Mesenteric fat pad (tissue), 1 donor: ENCODE measurements at places on chromosomes 1 and 21. TPM values are rescaled to one million over a fixed set of nuclear protein-coding genes. Genes with fewer than 3 reads are reported as not detected.

DNA sequence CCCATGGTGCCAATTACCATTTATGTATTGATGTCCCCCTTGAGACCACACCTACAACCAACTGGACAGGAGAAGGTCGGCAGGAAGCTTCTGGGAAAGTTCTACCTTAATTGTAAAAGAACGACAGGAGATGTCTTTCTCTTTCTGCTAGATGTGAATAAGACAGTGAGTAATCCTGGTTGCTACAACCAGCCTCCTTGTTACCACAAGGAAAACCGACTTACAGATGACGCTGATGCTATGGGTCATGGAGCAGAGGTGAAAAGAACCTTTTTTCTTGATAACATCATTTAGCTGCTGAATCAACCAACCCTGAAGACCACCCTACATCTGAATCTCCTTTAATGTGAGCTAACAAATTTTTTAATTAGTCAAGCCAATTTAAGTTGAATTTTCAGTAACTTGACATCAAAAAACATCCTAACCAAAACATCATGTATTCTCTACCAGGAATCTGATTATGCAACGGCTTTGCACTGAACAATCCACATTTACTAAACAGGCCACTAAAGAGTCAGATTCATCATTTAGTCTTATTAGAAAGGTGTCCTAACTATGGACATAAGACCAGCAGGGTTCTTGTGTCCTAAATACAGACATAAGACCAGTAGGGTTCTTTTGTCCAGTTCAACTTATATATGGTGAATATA is 23.0 kb downstream of the RGS2 start:
- DNase-seq = no peak

- no peak for DNase-seq
Observed at GRCh38 chr1:234069760-234070159, 165.3 kb downstream of the SLC35F3 start.

DNA sequence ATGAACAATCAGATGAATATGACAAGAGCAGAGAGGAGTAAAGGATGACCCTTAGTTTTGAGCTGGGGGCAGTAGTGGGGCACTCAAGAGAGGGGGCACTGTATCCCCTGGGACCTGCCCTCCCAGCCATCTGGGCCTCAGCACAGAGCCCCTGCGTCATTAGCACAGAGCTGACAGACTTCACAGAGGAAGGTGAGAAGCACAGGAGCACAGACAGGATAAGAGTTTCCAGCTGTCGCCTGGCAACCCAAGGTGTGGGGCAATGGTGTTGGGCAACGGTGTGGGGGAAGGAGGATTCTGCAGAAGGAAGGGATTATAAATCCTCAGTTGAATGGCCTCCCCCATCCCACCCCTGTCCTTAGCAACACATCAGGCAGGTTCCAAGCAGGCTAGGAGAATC is 30.2 kb downstream of the RAB3B start:
- DNase-seq = no peak

GRCh38 chr1:11960276-11960675 is 20.0 kb upstream of the MFN2 start:
- DNase-seq = no peak

DNA sequence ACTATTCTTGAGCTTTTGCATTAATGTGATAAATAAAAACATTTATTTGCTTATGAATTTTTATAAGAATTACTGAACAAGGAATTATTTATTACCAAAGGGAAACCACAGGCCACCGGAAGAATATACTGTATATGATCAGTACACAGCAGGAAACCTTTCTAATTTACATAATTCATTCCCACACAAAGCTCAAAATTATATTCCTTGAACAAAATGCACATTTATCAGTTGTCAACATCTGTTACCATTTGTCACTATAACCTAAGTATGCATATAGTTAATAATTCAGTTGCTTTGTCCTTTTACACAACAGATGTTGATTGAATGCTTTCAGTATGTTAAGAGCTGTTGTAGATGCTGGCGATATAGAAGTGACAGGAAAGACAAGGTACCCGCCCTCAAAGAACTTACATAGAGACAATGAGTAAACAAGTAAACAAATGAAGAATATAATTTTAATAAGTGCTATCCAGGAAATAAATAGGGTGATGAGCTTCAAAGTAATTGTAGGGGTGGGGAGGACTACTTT is 27.2 kb downstream of the VPS45 start:
- no peak for DNase-seq

- DNase-seq = no peak
Observed at GRCh38 chr1:147648933-147649332, 21.4 kb downstream of the ACP6 start.

ACTN2 gene
- total RNA-seq = 0.71 TPM

- no peak for DNase-seq
Observed at GRCh38 chr1:201752333-201752732, 76.6 kb upstream of the IPO9 start.

GRCh38 chr1:227791425-227792143 is 23.9 kb upstream of the PRSS38 start:
- no peak for DNase-seq

ERVH48-1 gene
- not detected for total RNA-seq

GRCh38 chr1:200015811-200016210 is 11.7 kb upstream of the NR5A2 start:
- DNase-seq = no peak

DNA sequence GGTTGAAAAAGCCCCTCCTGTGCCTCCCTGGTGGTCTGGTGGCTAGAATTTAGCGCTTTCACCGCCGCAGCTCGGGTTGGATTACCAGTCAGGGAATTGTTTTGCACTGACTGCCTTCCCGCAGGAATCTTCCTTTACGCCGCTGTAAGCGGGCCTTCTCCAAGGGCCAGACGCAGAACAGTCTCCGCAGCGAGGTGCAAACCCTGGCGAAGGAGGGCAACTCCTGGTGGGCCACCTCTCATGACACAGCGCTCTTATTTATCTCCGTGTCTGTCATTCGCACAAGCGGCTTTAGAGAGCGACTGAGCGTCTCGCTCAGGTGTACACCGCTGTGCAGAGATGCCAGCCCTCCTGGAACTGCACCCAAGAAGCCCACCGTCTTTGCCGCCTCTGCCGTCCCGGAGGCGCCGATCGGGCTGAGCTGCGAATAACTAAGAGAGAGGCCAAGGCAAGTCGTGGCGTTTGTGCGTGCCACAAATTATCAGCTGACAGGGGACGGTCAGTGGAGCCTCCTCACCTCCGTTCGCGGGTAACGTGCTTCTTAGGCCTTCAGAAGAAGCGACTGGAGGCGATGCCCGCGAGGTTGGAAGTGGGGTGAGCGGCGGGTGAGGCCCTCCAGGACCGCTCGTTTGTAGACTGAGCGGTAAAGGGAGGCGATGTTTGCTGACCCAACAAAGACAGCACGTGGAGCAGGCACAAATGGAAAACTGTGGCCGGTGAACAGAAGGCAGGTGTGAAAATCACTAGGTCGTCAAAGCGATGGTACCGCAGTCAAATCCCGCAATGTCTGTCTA is 93.5 kb downstream of the PRKAB2 start:
- no peak for DNase-seq

GRCh38 chr1:84298328-84298683 is 3.2 kb upstream of the SAMD13 start:
- DNase-seq = no peak

NLRP3 gene
- total RNA-seq = 11.5 TPM

- no peak for DNase-seq
Observed at GRCh38 chr1:108503062-108503733, 53.1 kb downstream of the NBPF6 start.

MIS18A gene
- 5.4 TPM for total RNA-seq

- no peak for DNase-seq
Observed at GRCh38 chr21:46424039-46424591, 34.6 kb upstream of the DIP2A start.

DNA sequence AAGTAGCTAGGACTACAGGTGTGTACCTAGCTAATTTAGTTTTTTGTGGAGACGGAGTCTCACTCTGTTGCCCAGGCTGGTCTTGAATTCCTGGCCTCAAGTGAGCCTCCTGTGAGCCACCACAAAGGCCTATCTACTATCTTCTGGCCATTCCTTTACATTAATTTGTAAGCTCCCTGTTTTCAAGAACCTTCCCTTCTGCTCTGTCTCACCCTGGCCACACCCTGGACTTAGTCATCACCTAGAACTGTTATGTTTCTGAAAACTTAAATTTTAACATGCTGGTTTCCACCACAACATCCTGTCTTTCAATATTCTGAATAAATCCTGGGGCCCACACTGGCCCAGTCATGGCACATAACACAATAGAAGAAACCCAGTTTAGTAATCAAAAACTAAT is 4.9 kb upstream of the B4GALT3 start:
- DNase-seq = no peak

- DNase-seq = no peak
Observed at GRCh38 chr1:85756864-85757263, 48.6 kb upstream of the ZNHIT6 start.

TMEM240 gene
- total RNA-seq = 1.4 TPM

GRCh38 chr21:29991624-29992023 is 51.8 kb upstream of the GRIK1 start:
- DNase-seq = no peak

CCDC190 gene
- not detected for total RNA-seq

DNA sequence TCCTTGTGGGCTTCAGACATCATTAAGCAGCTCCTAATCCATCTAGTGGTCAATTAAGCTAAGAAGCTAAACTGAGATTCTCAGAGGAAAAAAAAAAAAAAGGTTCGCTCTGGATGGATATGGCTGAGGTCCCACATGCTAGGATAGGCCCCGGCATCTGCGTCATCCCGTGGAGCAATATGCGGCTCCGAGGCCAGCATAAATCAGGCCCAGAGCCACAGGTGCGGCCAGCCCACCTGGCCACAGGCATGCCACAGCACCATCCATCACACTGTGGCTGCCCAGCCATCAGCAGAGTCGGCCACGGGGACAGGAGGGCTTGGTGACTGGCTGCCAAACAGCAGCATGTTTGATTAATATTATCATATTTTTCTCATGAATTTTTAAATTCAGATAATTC is 106.9 kb upstream of the TIAM1 start:
- no peak for DNase-seq

RHCE gene
- not detected for total RNA-seq

SKI gene
- 101 TPM for total RNA-seq

GRCh38 chr1:31510304-31510703 is 66.0 kb upstream of the TINAGL1 start:
- no peak for DNase-seq

DNA sequence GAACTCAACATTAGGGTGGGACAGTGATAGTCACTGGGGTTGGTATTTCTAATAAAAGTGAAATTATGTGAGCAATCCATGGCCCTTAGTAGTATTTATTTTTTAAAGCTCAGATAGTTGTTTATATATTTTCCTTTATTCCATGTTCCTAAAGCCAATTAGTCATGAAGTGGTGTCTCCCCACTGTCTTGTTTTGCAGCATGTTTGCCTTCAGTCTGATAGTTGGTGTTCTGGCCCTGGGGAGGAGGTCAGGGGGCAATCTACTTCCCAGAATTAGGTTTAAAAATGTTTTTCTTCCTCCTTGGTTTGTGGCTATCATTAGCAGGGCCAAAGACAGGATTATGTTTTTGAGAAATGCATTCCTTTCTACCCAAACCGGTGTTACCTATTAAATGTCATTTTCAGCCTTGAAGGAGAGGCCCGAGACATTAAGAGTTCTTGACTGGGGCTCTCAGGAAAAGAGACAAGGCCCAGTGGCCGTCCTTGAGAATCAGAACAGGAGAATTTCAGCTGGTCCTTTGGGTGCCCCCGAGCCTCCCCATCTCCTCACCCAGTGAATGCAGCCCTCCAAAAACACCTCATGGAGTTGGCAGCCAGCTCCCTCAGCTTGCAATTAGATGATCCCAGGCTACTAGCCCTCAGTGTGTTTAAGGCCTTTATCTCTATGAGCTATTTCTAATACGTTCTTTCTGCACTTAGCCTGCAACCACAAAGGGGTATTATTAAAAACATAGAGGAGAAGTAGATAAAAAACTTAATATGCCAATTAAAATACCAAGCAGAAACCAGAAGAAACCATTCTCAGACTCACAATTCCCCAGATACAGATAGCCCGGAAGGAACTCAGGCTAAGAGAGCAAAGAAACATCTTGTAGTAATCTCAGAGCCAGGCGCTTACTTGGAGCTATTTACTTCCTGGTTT is 71.3 kb upstream of the NGF start:
- DNase-seq = no peak

MRPL9 gene
- 42.5 TPM for total RNA-seq

GSTM5 gene
- 13.1 TPM for total RNA-seq

GRCh38 chr1:36511804-36512798 is 29.4 kb upstream of the CSF3R start:
- DNase-seq = peak; percentile 67

- no peak for DNase-seq
Observed at GRCh38 chr1:33548319-33548718, 75.9 kb downstream of the ZSCAN20 start.

DNA sequence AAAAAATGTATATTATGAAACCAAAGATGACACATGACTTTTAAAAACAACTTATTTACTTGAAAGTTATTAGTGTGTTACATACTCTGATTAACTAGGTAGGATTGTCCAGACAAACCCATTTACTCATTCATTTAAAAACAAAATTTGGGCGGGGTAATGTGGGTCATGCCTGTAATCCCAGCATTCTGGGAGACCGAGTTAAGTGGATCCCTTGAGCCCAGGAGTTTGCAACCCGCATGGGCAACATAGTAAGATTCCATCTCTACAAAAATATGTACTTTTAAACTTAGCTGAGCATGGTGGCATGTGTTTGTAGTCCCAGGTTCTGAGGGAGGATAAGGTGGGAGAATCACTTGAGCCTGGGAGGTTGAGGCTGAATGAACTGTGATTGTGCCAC is 1414.7 kb downstream of the PLA2G4A start:
- DNase-seq = no peak

DNA sequence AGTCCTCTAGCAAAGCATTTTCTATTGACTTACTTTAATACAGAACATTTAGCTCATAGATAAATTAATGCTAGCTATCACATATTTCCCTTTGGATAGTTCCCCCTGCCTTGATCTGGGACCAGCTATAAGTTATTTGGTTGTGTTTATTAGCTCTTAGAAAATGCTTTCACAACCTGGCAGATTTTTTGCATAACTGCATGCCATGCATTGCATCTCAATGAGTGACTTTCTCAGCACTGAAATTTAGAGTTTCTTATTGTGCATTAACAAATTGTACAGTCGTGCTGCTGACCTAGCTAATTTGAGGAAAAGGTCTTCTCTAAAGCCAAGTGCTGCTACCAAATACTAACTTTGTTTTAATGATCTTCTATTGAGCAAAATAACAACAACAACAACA is 164.8 kb downstream of the PLPPR5 start:
- no peak for DNase-seq
